Activated T-cell treated with anti-CD3 and anti-CD28 coated beads, Interleukin-2, amount 50 U/mL, for 48 hours (primary cell): ENCODE measurements at places on chromosomes 3 and 15.

GRCh38 chr3:123804676-123805075 is 79.5 kb downstream of the MYLK start:
- DNase-seq = no peak

- peak; percentile 64 for DNase-seq
Observed at GRCh38 chr15:70466895-70467529, 296.3 kb downstream of the UACA start.

- no peak for DNase-seq
Observed at GRCh38 chr3:29440413-29441305, 159.8 kb downstream of the RBMS3 start.

DNA sequence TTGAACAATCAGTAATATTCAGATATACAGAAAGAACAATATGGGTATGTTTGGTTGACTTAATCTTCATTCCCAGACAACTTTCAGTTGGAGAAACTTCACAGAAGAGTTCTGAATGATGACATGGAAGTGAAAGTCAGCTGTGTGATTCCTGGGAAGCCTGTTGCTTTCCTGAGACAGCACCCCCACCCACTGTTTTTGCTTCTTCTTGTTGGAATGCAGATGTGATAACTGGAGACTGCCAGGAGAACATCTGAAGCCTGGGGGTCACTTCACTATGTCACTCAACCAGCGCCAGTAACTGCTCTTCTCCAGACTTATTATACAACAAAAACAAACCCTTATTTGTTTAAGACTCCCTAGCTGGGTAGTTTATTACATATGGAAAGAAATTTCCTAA is 599.4 kb downstream of the ZIC1 start:
- no peak for DNase-seq

DNA sequence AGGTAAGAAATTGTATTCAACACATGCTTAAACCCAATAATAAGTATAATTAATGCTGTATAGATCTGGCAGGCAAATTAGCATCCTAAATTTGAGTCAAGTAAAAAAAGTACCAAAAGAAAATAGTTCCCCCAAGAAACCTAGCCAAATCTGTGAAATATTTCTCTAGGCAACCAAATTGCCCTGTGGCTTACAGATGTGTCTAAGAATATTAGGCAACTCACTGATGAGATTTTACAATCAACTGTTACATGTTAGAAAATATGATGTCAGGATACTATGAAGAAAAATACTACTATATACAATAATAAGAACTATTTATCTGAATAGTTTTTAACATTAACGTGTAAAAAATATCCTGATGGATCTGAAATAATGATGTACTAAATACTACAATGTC is 397.1 kb downstream of the TIGIT start:
- DNase-seq = no peak

DNA sequence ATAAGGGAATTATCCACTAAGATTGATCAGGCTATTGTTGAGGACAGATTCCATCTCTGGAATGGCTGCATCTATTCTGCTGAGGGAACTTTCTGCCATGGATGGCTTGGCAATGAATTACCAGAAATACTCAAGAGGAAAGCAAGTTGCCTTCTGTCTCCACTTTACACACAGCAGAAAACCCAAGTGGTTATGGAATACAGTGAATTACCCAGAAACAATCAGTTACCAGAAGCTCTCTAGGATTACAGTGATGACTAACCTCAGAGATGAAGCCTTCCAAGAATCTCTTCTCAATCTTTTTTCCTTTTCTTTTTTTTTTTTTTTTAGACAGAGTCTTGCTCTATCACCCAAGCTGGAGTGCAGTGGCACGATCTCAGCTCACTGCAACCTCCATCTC is 183.3 kb downstream of the WDR76 start:
- DNase-seq = no peak

GRCh38 chr3:122930063-122930997 is 97.2 kb downstream of the SEMA5B start:
- DNase-seq = no peak

DNA sequence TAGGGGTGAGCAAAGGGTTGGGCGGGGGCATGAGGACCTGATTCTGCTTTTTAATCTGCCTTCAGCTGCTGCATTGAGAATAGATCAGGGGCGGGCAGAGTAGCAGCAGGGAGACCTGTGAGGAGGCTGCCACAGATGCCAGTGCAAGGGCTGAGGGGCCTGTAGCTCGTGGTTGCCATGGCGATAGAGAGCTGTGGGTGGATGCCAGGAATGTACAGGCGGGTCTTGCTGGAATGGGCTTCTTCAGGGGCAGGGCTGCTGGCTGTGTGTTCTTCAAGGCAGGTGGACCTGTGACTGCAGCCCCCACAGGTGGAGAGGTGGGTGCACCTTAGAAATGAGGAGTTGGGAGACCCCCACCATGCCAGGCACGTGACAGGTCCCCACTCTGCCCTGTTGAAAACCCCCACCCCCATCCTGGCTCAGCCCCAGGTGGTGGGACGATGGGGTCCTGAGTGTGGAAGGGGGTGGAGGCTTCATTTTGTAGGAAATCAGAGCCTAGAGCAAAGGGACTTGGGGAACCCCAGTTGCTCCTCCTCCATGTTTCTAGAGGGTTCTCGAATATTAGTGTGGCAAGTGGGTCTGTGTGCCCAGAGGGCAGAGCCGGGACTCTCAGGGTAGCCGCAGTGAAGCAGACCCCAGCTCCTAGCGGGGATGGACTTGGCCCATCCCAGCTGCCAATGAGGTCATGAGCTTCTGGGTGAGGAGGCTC is 38.3 kb downstream of the SLC6A6 start:
- DNase-seq = no peak

- DNase-seq = no peak
Observed at GRCh38 chr3:191345334-191345733, 15.0 kb upstream of the UTS2B start.
